ENCODE measurements at places on chromosomes 2 and 18.

GRCh38 chr2:112148477-112148876 lies 10.3 kb downstream of the FBLN7 start:
- DNase-seq: no peak

- DNase-seq: no peak
Measured at GRCh38 chr2:161796192-161796591, 172.0 kb downstream of the SLC4A10 start.

DNA sequence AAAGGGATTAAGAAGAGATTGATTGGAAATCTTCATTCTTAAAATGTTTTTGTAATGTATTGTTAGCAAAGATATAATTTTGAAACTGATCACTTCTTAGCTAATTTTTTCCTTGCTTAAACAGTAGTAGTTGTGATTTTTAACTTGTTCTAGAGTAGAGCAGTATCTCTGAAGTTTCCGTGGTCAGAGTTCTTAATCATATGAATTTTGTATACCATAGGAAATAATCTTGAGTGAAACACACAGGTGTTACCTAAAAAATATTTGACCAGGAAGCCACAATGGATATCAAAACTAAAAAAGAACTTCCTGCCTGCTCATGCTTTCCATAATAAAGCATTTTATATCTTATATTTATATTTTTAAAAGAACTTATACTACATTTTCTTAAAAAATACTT lies 907.1 kb downstream of the ERBB4 start:
- no peak for DNase-seq

- no peak for DNase-seq
Measured at GRCh38 chr2:241822264-241822623, 13.3 kb downstream of the NEU4 start.

DNA sequence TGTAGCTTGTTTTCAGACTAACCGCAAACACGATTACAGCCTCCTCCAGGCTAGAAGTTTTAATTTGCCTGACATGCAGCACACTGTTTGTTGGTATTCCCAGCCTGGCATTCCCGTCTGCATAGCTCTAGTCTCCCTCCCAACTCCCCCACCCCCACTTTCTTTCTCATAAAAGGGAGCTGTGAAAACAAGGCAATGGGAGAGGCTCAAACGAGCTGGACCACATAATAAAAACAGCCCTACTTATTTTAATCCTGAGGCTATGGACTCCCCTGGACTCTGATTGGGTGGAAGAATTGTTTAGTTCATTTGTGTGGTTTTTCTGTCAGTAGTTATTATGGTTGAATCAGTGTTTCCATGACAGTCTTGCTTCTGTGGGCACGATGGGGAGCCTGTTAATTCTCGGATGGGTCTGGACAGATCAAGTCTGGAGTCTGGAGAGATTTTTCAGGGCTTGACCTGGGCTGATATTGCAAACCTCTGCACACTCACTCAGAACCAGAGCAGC lies 1.2 kb downstream of the STON1 start:
- peak; percentile 7 for DNase-seq

DNA sequence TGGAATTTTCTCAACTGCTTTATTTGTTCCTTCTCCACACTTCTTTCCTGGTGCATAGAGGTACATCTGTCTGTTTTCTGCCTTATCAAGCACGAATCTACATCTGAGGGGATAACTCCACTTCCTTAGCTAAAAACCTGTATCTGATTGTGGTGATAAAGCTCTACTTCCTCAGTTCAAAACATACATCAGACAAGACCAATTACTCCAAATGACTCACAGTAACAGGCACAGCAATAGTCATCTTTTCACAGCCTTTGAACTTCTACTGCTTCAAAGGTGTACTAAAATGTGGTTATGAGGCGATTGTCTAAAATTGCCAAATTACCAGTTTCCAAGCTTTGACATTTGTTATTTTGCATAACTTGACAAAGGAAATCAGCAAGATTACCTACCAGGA lies 803.6 kb upstream of the ZEB2 start:
- DNase-seq: no peak

GRCh38 chr2:177078416-177078815 lies 134.2 kb upstream of the HNRNPA3 start:
- DNase-seq: no peak

DNA sequence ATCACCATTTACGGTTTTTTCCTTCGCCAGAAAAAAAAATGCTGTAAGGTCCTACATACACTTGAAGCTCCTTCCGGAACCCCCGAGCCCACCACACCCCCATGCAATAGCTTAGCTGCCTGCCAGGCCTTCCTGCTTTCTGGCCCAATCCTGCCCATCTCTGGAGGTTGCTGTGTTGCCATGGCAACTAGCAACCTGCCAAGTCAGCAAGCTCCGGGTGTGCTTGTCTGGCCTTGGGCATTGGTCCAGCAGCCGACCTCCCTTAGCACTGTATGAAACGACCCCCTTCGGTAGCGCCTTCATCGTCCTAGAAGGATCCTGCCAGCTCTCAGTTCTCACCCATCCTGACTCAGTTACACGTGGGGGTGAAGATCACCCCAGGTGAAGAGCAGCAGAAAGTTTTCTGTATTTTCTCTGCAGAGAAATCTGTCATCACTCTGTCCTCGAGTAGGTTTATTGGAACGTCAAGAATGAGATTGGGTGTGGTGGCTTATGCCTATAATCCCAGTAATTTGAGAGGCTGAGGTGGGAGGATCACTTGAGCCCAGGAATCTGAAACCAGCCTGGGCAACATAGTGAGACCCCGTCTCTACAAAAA lies 47.4 kb upstream of the MTCL1 start:
- DNase-seq: no peak

GRCh38 chr2:101788995-101789970 lies 91.8 kb downstream of the MAP4K4 start:
- DNase-seq: no peak

DNA sequence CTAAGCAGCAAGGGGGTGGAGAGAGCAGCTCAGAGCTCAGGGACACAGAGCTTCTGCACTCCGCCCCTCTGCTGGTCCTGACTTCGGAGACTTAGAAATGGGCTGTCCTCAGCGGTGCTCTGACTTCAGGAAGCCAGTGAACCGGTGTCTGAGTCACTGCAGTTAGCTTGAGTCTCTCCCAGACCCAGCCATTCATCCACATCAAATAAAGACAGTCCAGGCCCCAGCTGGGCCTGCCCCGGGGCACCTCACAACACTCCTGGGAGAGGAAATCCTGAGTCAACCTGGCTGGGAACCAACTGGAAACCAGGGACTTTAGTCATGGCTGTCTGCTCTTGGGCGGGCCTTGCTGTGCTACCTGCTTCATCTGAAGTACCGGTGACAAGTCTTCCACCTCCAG lies 5.4 kb upstream of the ITGB6 start:
- DNase-seq: no peak

GRCh38 chr2:66560683-66561082 lies 125.8 kb downstream of the MEIS1 start:
- DNase-seq: no peak

DNA sequence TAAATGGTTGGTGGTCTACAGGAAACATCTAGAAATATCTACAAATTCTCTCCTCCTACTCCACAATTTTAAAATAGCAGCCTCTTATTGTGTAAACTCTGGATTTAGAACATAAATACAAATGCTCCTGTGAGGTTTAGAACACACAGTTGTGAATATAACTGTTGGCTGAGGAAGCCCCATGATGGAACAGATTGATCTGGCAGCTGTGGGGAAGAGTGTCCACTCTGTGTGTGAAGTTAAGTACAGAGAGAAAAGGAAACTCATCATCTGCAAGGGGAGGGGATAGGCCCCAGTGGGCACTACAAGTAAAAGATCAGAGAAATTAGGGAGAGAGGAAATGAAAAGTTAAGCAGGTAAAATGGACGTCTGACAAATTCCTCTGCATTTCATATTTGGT lies 422.7 kb upstream of the FSHR start:
- DNase-seq: no peak

DNA sequence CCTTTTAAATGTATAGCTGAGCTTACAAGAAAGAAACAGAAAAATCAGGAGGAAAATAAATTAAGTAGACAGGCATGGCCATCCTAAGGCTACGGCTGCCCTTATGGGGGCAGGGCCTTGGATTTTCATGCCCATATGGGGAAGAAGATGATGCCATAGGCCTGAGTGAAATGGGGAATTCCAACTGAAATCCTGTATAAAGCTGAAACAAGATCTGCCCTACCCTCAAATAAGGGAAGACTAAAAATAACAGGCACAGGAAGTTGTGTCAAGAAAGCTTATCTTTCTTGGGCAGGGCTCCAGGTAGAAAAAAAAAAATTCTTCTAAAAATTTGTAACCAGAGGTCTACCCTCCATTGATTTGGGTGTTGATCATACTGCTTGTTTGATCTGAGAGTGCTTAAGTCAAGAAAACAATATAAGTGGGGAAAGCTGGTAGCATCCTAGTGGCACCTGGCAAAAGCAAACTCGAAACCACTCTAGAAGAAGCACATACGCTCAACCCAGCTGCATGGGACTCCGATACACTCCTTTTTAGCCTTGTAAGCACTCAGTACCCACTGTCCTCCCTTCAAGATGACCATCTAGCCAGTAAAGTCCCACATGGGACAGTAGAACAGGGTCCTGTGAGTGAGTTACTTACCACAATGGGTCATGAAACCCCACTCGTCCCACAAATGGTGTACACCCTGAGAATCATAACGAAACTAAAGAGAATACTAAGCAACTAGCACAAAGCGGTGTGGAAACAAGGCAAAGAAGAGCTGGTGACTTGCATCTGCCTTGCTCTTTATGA lies 22.3 kb downstream of the DNAH7 start:
- DNase-seq: no peak

Measured in endothelial cell (in vitro differentiated cells).